Dorsolateral prefrontal cortex (tissue), 122 donors: ENCODE measurements at places on chromosomes 1 and 21. TPM values are rescaled to one million over a fixed set of nuclear protein-coding genes. Genes with fewer than 3 reads are reported as not detected.

The NDUFS2 gene
- 151 TPM for total RNA-seq

The BRDT gene
- not detected for total RNA-seq

The S1PR1 gene
- total RNA-seq = 41.5 TPM

The GRHL3 gene
- total RNA-seq = not detected
